GDM1 (cell line): ENCODE measurements at places on chromosomes 7 and 10.

DNA sequence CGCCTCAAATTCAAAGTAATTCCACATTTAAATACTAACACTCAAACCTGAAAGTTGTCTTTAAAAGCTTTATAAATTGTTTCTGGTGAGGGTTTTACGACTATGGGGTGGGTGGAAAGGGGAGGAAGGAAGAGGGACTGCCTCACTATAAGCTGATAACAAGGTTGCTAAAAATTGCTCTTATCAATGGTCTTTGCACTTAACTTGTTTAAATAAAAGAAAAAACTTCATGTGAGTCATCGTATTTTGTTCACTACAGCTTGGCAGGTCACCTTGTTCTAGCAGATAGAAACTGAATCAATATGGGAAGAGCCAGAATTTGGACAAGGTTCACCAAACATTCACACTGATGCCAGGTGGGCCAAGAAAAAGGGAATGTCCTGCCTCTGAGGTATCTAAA is 129.2 kb downstream of the TES start:
- DNase-seq: no peak

DNA sequence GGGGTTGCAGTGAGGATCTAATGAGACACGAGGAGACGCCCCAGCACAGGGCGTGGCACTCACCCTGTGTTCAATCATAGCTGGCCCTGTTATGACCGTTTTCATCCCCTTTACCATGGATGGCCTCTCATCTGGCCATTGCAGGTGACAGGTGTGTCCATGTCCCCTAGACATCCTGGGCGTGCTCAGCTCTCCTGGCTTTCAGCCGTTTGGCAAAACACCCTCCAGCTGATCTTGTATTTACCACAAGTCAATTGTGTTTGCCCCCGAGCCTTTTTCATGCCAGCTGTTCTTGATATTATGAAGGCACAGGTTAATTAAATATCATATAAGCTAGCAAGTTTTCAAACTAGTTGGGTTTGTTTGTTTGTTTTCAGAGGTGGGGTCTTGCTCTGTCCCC is 97.1 kb downstream of the CHST15 start:
- DNase-seq: no peak

DNA sequence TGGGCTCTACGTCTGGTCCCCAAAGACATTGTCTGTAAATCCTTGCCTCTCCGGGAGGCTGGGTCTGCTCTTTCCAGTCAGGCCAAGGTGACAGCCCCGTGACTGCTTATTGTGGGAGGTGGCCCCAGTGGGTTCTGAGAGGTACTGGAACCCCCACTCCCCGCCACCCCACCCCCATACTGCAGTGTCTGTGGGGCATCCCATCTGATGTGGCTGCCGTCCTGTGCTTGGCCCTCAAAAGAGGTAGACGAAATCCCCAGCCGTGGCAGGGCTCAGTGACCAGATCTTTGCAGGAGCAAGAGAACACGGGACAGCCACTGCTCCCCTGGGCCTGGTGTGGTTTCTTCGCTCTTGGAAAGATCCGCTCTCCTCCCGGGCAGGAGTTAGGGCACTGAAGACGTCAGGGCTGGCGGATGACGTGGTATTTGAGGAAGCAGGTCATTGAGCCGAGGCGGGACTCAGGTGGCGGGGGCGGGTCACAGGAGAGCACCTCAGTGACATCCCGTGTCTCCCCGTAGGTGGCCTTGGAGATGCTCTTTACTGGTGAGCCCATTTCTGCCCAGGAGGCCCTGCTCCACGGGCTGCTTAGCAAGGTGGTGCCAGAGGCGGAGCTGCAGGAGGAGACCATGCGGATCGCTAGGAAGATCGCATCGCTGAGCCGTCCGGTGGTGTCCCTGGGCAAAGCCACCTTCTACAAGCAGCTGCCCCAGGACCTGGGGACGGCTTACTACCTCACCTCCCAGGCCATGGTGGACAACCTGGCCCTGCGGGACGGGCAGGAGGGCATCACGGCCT is 20.7 kb downstream of the ECHDC3 start:
- DNase-seq: no peak

DNA sequence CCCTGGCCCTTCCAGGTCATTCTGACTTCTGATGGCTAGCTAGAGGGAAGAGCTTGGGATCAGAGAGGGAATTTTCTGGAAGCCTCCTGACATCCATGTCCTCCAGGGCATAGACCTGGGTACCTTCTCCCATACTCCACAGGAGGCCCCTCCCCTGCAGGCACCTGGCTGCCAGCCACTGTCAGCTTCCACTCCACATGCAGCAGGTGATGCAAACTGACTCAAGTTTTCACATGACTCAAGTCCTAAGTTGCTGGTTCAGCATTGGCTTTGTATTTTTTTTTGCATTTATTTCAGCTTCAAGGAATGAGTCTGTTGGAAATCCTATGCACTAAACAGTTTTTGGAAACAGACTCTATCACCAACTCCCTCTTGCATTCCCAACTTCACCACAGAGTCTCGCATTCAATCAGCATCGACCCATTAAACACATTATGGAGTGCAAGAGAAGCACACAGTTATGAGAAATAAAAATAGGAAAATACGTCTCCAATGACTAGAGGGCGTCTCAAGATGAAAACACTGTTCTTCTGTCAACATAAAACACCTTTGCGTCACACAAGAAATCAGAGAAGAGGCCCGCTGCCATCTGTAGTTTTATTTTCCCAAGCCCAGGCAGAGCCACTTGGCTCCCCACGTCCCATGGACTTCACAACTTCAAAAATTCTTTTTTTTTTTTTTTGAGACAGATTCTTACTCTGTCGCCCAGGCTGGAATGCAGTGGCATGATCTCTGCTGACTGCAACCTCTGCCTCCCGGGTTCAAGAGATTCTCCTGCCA is 362.6 kb upstream of the MGMT start:
- no peak for DNase-seq

- DNase-seq: no peak
Measured at GRCh38 chr10:91691981-91692380, 59.1 kb upstream of the PPP1R3C start.

- DNase-seq: no peak
Measured at GRCh38 chr7:95545007-95545615, 51.2 kb downstream of the PDK4 start.

- no peak for DNase-seq
Measured at GRCh38 chr10:117457071-117457810, 82.0 kb upstream of the PDZD8 start.

- DNase-seq: peak; percentile 16
Measured at GRCh38 chr10:99395750-99396445, 34.5 kb downstream of the GOT1 start.

DNA sequence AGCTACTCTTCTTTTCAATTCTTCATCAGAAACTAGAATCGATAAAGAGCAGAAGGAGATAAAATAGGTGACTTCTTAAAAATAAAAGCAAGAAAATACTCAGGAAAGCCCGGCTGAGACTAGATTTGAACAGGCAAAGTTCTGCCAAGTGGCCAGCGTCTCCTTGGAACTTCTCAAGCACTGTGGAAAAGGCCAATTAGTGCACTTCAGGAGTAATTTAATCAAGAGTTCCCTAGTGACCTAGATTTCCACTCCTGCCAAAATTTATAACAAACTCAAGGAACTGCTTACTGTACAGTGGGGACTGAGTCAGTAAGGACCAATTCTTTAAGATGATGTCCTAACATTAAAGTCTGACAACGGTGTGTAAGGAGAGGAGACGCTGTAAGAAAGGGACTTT is 57.3 kb downstream of the CHCHD3 start:
- DNase-seq: no peak

DNA sequence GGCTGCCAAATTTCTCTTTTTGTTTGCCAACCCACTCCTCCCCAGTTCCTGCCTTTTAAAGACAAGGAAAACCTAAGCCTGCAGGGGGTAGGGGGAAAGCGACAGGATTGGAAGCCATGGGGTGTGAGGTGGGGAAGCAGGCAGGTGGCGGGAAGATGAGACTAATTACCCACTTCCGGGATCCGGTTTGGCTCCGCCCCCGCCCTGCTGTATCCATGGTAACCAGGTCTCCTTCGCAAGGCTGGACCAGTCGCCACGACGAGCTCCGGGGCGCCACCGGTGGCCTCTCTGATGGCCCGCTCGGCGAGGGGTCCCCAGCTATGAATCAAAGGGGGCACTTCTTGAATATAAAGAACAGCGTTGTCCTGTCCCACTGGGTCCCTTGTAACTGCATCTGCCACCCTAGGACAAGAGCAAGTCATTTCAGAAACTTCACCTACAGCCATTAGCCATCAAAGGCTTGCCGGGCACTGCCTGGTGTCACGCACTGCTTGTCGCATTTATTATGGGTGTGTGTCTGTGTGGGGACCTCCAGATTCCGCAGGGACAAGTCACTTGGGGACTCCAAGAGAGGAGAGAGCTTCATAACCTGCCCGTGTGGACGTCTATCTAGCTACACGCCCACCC is 55.4 kb upstream of the LMTK2 start:
- DNase-seq: no peak

DNA sequence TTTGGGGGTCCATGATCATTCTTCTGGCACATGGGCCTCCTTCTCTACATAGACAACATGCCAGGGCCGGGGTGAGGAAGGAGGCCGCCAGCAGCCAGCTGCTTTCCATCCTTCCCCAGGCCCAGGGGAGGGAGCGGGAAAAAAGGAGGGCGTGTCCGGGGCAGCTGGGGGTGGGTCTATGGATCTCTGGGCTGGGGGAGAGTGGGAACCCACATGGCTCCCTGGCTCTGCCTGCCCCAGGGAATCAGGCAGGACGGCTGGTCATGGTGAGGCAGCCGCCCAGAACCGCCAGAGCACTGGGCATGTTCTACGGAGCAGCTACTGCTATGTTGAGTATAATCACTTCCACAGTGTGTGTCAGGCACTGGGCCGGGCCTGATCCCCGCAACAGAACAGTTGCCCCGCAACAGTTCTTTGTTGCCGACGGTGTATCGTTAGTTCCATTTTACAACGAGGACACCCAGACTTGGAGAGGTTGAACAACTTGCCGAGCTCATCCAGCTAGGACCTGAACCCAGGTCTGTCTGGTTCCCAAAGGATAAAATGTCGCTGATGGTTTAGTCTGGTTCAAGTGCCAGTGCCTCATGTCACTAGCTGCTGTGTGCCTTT is 6.4 kb upstream of the IRF5 start:
- DNase-seq: no peak

DNA sequence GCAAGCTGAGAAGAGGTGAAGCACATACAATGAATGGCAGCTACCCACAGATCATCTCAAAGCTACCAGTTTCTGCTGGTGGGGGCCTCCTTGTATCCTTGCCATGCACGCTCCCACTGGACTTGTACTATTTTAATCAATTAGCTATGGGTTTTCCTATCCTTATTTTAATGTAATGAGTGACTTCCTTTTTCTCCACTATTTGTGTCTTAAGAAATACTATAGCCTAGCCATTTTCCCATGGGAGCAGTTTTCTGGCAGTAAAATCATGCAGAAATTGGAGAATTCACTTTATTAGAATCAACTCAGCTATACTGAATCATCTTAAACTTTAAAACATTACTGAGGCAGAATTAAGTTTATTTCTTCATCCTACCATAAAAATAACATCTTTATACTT is 73.5 kb downstream of the CTNNA3 start:
- no peak for DNase-seq

DNA sequence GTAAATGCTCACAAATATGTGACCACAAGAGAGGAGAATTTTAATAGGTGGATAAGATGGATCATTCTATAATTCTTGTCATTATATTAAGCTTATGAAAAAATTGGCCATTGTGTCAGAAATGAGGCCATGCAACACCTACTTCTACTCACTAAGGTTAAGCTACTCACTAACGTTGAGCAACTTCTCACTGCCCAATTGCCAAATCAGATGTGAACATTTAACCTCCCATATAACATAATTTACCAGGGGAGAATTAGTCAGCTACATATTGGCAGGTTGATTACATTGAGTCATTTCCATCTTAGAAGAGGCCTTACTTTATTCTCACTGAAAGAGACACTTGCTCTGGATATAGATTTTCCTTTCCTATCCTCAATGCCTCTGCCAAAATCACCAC is 211.2 kb upstream of the DGKB start:
- DNase-seq: no peak
